ENCODE measurements at places on chromosomes 1 and 21.

- peak; percentile 79 for DNase-seq
Observed at GRCh38 chr1:83829106-83829505, 169.8 kb downstream of the TTLL7 start.

- no peak for DNase-seq
Observed at GRCh38 chr1:197250616-197251015, 17.4 kb upstream of the CRB1 start.

- DNase-seq: no peak
Observed at GRCh38 chr1:53219711-53220110, 723 bp downstream of the CZIB start.

DNA sequence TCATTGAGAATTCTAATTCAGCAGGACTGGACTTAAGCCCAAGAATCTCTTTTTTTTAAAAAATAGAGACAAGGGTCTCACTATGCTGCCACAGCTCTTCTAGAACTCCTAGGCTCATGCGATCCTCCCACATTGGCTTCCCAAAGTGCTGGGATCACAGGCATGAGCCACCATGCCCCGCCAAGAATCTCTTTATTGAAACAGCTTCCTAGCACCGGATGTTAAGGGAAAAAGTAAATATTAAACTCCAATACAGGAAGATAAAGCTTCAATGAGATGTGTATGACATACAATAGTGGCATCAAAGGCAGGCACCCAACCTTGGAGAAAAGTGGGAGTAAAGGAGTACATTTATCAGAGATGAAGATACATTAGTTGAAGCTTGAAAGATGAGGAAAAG, 25.5 kb downstream of the PUM1 start:
- DNase-seq: no peak

DNA sequence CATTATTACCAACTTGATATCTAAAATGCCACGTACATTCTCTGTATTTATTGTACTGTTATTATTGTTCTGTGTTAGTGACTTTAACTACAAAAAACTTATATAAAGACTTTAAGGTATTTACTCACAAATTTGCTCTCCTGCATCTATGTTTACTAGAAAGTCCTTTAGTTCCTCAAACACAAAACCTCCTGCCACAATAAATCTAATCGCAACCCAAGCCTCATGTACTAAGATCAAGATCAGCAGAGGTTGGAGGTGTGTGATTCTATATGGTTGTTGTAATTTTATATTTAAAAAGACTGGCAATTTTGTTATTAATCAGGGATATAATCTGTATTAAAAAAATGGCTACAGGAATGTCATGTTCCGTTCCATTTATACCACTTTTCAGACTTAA, 68.6 kb downstream of the VAV3 start:
- no peak for DNase-seq

DNA sequence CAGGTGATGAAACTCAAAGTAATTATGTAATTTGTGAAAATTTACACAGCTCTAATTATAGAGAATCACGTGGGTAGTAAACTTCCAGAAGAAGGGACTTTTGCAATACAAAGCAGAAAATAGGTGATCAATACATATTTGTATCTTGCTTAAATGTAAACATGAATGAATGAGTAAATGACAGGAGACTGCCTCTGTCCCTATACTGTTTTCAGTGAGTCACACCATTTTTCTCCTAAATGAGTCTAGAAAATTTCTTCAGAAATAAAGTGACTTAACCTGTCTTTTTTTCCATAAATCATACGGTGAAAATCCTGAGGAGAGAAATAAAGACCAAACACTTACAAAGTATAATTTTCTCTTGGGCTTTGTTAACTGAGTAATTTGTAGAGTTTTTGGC, 11.9 kb downstream of the RAP1A start:
- DNase-seq: no peak

- peak; percentile 46 for DNase-seq
Observed at GRCh38 chr1:179228783-179229213, 679 bp downstream of the ABL2 start.

GRCh38 chr1:208223136-208223535, 21.0 kb downstream of the PLXNA2 start:
- DNase-seq: no peak

DNA sequence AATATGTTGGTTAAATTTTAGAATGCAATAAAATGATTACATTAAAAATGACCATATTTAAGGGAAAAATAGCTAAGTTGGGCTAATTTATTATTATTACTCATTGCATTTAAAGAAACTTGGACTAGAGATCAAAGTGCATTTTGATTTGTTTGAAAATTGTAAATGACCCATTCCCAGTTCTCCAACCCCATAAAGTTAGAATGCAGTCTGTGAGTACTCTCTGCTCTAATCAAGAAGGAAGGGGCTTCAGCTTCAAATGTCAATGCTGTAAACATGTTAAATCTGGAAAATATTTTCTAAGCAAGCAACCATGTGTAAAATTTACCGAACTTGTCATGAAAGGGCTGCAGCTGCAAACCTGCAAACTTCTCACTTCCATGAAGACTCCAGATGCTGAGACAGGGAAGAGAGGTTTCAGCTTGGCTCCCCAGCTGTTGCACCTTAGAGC, 232.7 kb downstream of the TTLL7 start:
- DNase-seq: no peak

GRCh38 chr1:109892561-109893368, 17.9 kb upstream of the CSF1 start:
- no peak for DNase-seq

GRCh38 chr1:183636334-183636682, 725 bp upstream of the ARPC5 start:
- DNase-seq: no peak

- DNase-seq: no peak
Observed at GRCh38 chr1:201375169-201375568, 2.3 kb downstream of the TNNT2 start.

DNA sequence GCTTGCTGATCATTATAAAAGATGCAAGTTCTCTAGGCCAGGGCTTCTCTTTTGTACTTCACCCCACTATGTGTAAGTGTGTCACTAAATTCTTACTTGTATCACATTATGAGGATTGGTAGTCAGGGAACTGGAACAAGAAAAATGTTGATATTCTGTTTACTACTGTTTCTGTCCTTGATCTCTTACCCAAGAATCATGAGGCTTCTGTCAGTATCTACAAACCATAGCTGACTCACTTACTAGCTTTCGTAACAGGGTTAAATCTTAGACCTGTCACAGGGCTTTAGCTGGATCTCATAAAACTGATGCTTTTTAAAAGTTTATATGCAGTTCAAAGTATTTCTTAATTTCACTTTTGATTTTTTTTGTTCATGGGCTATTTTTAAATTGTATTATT, 681.2 kb downstream of the PLPP3 start:
- DNase-seq: no peak

DNA sequence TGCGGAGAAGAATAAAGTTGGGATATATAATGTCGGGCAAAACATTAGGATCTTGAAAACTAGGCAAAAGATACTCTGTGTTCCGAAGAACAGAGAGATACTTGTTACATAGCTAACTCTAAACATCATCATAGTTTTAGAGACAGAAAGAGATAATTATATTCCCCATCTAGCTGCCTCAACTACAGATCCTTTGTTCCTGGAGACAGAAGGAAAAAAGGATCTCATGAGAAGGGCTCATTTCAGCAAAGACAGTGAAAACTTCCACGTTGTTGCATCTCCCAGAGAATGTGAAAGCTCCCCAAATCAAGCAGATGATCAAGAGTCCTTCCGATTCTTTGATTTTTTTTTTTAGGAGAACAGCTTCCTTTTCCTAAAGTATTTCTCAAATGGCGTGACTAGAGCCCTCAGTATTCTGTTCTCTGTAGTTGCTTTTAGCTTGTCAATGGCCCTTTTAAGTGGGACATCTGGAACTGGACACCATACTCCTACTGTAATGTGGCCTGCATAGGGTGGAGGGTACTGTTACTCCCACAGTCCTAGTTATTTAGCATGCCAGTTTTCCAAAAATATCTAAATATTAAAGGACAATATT, 1048.2 kb downstream of the TTLL7 start:
- no peak for DNase-seq

- DNase-seq: no peak
Observed at GRCh38 chr1:117812869-117813511, 116.4 kb downstream of the GDAP2 start.

- DNase-seq: no peak
Observed at GRCh38 chr21:36166705-36167104, 10.1 kb downstream of the DOP1B start.

DNA sequence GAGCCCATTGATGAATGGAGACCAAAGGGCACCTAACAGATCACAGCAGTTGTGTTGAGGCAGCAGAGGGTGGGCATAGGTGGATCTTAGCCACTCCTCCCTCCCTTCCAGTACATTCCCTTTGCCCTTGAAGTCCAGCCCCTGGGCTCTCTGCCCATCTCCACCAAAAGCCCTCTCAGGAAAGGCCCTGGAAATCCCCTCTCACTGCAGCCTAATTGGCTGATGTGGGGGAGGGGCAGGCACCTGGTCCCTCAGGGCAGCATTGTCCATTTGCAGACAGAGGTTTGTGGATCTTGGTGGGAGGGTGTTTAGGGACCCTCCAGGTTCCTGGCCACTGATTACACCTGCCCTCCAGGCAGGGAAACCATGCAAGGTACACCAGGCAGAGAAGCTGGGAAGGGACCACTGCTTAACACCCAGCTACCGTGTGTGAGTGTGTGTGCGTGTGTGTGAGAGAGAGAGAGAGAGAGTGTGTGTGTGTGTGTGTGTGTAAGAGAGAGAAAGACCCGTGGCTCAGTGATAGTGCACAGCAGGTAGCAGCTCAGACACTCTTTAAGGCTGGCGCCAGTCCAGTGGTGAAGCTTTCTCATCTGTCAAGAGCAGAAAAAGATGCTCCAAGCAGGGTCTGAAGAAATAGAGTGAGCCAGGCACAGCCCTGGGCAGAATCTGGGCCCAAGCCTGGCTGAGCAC, 71.1 kb downstream of the MATN1 start:
- peak; percentile 18 for DNase-seq

GRCh38 chr1:113073479-113073950, 517 bp downstream of the LRIG2 start:
- peak; percentile 57 for DNase-seq

GRCh38 chr21:45926281-45926680, 55.3 kb upstream of the COL6A1 start:
- no peak for DNase-seq

DNA sequence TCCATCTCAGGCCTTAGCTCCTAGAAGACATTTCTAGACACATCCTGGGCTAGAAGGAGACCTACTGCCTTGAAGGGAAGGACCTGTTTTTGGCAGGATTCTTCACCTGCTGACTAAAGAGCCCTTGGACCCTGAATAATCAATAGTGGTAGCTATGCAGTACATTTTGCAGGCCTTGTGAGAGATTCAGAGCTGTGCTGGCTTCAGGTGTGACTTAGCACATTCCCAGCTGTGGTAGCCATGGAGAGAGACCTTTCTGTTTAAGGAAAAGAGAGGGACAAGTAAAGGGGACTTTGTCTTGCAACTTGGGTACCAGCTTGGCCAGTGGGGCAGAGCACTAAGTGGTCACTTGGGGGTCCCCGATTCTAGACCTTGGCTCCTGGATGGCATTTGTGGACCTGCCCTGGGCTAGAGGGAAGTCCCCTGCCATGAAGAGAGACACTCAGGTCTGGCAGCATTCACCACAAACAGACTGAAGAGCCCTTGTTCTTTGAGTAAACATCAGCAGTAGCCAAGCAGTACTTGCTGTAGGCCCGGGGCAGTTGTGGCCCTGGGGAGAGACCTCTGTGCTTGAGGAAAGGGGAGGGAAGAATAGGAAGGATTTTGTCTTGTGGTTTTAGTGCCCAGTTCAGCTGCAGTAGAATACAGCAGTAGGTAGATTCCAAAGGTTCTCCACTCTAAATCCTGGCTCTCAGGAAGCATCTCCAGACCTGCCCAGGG, 26.2 kb upstream of the CD1A start:
- no peak for DNase-seq

DNA sequence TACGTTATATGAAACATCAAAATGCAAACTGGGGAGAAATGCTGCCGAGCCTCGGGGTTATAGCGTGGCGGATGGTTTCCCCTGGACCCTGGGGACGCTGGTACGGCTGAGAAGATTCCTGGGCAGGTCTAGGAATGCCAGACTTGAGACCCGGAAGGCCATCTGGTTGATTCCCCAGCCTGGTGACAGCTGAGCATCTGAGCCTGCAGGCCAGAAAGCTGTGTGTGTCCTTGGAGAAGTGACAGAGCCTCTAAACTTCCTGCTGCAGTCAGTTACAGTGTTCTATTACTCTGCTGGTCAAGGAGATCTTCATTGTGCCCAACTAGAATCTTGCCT, 2.3 kb downstream of the VASH2 start:
- DNase-seq: no peak

DNA sequence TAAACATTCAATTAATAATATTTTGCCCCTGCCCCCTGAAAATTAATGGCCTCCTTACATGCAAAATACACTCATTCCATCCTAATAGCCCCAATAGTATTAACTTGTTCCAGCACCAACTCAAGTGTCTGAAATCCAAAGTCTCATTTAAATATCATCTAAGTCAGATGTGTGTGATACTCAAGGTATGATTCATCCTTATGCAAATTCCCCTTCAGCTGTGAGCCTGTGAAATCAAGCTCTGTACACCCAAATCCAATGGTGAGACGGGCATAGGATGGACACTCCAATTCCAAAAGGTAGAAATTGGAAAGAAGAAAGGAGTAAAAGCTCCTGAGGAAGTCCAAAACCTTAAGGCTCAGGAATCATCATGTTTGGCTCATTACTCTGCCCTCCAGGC, 83.5 kb downstream of the HHAT start:
- no peak for DNase-seq

- DNase-seq: no peak
Observed at GRCh38 chr1:236753964-236754363, 41.1 kb upstream of the MTR start.

GRCh38 chr1:215521279-215521678, 45.8 kb upstream of the KCTD3 start:
- no peak for DNase-seq

DNA sequence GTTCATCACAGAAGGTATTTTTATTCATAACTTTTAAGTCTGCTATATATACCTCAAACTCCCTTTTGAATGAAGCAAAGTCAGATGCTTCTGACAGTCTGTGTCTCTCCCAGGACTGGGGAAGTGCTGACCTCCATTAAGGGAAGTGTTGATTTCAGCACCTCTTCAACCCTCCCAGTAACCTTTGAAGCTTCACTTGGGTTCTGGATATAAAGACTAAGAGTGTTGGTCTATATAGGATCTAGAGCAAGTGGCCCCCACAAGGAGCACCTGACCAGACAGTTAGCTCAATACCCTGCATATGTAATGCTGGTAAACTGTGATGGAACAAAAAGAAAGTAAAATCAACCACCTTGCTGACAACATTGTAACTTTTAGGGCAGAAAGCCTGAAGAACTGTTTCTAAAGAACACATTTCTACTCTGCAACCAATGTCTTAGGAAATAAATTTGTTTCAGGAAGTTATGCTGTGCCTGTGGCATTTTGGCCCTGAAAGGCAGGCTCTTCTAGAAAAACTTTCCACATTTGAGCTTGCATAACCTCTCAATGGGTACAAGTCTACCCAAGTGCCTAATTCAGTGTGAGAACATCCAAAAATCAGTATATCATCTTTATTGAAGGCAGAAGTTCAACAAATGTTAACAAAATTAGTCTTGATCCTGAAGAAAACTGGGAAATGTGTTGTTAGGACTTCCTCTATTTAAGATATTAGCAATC, 865 bp upstream of the PTPN22 start:
- DNase-seq: no peak

All from NCI-H524 (cell line).